ENCODE measurements at places on chromosomes 5 and 9.
A peak's percentile ranks its signal among the peaks of the same experiment; 100 is the strongest.

DNA sequence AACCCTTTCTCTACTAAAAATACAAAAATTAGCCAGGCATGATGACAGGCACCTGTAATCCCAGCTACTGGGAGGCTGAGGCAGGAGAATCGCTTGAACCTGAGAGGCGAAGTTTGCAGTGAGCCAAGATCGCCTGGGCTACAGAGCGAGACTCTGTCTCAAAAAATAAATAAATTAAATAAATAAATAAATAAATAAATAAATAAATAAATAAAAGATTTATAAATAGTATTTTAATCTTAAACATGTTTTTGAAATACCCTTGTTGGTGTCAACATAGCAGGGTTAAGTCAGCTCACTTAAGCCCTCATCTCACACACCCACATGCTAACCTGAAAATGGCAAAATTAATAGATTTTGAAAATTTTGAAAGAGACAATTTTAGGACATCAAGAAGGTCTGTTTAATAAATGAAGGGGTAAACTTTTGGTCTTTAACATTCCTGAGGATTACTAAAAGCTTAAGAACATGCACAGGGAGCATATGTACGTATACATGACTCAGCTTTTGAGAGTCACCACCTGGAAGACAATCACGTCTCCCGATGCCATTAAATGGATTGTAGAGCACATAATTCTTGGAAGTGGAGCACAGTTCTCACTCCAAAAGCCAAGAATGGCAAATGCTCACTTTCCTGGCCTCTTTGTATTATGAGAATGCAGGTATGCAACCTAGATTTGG is 202.5 kb downstream of the GDNF start:
- no peak for DNase-seq

- peak; percentile 18 for DNase-seq
Observed at GRCh38 chr9:14693251-14693861, at the start of gene ZDHHC21. ZDHHC21 (minus strand) TSS chr9:14693432; CDS start chr9:14674340, 19,092 bp downstream.

GRCh38 chr9:37798677-37799076 is 1.9 kb upstream of the DCAF10 start:
- no peak for DNase-seq

DNA sequence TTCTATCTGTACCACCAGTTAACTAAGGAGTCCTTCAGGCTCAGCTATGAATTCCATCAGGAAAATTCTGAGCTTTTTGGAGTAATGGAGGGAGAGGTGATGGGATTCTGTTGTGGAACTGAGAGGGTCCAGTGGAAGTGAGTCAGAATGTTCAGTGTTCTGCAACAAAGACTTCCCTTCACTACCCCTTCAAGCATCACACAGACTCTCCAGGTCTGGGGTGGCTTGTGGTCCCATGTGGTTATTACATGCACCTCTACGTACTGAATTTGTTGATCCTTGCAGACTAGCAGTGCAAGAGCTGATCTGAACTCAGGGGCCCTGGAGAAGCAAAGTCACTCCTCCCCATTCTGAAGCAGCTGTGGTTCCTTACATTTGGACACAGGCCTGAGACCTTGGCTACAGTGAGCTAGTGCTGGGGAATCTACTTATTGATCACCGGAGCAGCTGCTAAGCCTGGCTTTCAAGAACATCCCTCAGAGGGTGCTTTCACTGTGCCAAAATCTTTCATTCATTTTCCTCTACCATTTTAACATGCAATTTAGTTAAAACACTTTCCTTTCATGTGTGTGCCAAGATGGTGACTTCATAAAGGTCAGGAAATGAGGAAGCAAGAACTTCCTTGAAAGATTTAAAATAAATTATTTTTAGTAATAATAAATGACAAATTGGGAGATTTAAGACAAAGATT is 75.0 kb upstream of the TNC start:
- DNase-seq, result no peak

DNA sequence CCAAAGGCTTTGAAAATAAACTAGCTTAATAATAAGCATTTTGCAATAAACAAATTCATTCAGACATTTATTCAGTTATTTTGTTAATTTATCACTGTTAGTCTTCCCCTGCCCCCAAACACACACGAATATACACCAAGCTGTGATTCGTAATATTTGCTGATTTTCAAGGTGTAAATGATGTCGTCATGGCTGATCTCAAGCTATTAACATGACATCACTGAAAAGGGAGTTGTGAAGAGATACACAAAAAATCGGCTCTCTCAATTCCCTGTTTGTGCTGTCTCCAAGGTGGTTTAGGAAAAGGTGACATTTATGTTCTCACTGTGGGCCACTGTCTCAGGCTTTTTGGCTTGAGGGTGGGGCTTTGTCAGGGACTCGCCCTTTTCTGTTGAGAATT is 413.3 kb downstream of the CDH9 start:
- no peak for DNase-seq
